ENCODE measurements at places on chromosomes 12 and 14. TPM values are rescaled to one million over a fixed set of nuclear protein-coding genes. Genes with fewer than 3 reads are reported as not detected.
A peak's percentile ranks its signal among the peaks of the same experiment; 100 is the strongest.

PTPRB gene
- total RNA-seq: 1.3 TPM

CDH24 gene
- total RNA-seq: 17.8 TPM

HPD gene
- not detected for total RNA-seq

PTGER2 gene
- 1.3 TPM for total RNA-seq

DLK1 gene
- total RNA-seq: 1.1 TPM

KRT2 gene
- total RNA-seq: not detected

FBLN5 gene
- total RNA-seq: 4.9 TPM

RAD51AP1 gene
- 75.2 TPM for total RNA-seq

- H3K4me1 ChIP-seq: no peaks in the 10 kb centered on the region
- no peak overlapping the region for H3K27ac ChIP-seq
- H3K4me3 ChIP-seq: no peak overlapping the region
- H3K36me3 ChIP-seq: no peaks in the 10 kb centered on the region
- DNase-seq: no peak
- no peaks in the 10 kb centered on the region for H3K27me3 ChIP-seq
These were observed 226.2 kb downstream of the ADAMTS20 start for GRCh38 chr12:43325786-43326185.

DNA sequence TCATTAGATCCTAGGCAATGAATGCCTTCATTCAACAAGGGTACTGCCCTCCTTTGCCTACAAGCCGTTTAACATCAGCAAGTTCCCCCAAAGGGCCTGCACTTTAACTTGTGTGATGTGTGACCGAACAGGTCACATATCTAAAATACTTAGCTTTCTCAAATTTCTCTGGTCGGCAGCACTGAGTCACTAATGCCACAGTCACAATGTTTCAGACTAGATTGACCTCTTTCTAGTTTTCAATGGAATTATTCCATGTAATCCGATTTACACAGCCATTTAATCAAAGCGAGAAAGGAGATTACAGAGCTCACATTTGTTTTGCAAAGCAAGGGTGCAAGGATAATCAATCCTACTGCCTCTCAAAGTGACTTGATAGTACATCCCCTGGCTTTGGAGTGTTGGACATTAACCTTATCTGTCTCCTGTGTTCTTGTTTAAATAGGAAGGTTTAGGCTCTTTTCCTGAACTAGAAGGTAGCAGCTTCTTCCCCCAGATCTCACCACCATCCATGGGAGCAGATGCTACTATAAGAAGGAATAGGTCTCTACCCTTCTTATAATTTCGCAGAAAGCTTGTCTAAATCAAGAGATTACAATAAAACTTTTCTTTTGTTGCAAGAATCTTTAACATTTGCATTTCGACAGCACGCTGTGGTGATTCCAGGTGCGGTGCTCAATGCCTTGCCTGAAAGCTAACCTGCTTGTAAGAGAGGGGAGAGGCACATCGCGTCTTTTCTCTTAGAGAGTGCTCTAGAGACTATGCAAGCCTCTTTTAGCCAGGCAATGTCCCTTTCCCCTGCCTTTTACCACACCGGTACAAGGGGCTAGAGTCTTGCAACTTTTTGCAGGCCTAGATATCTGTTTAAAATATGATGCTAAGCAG is 1.8 kb downstream of the KITLG start:
- no peaks in the 10 kb centered on the region for H3K36me3 ChIP-seq
- peak; percentile 74 for DNase-seq
- H3K4me1 ChIP-seq: peaks cover 52% of the 10 kb centered on the region
- peaks cover 43% of the 10 kb centered on the region for H3K27me3 ChIP-seq
- H3K4me3 ChIP-seq: peak overlapping the region; percentile 83
- peak overlapping the region; percentile 2 for H3K27ac ChIP-seq

DNA sequence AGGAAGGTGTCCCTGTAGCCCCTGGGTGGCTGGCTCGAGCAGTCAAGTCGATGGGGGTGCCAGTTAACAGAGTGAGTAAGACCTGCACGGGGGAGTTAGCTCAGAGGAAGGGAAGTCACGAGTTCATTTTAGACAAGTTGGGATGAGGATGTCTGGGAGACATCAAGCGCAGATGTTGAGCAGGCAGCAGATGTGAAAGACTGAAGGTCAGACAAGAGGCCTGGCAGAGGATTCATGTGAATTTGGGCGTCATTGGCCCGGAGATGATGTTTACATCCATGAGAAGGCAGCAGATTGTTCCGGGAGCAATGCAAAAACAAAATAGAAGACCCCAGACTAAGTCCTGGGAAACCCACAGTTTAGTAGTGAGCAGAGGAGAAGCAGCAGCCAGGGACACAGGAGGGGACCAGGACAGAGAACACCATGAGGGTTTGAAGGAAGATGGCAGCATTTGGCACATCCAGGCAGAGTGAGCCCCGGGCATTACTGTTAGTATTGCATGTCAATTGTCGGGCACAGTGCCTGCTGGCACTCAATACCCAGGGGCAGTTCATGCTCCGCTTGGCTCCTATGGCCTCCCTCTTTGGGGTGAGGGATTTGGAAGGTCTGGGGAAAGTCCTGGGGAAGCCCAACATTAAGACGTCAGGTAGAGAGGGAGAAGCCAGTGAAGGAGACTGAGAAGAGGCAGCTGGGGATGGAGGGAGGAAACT is 15.1 kb downstream of the LTBP2 start:
- H3K27ac ChIP-seq: no peak overlapping the region
- H3K27me3 ChIP-seq: no peaks in the 10 kb centered on the region
- H3K4me3 ChIP-seq: no peak overlapping the region
- DNase-seq: no peak
- H3K4me1 ChIP-seq: no peaks in the 10 kb centered on the region

- H3K36me3 ChIP-seq: no peaks in the 10 kb centered on the region
- DNase-seq: no peak
- no peak overlapping the region for H3K4me3 ChIP-seq
- H3K27me3 ChIP-seq: no peaks in the 10 kb centered on the region
- no peak overlapping the region for H3K27ac ChIP-seq
These were observed 62.8 kb upstream of the NAV3 start for GRCh38 chr12:77767756-77768343.

DNA sequence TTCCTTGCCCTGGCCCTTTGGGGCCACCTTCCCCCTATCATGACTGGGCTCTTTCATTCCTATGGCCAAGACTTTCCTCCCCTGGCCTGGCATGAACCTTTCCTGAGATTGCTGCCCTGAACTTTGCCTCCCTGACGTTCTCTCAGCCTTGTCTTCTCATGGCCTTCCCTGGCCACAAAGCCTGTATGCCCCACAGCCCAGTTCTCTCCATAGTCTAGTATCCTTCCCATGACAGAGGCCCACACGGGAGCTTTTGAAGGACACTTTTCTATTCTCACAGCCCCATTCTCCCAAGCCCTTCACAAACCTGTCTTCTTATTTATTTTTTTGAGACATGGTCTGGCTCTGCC is 4.5 kb upstream of the RNU7-1 start:
- no peak overlapping the region for H3K4me3 ChIP-seq
- peaks cover 10% of the 10 kb centered on the region for H3K36me3 ChIP-seq
- DNase-seq: no peak
- H3K27ac ChIP-seq: 0 out of 2 replicates have a peak overlapping the region, but pooled peaks have one; percentile 97
- peaks cover 13% of the 10 kb centered on the region for H3K4me1 ChIP-seq

- H3K27ac ChIP-seq: no peak overlapping the region
- DNase-seq: peak; percentile 91
- peaks cover 16% of the 10 kb centered on the region for H3K36me3 ChIP-seq
- peaks cover 18% of the 10 kb centered on the region for H3K4me1 ChIP-seq
- no peaks in the 10 kb centered on the region for H3K27me3 ChIP-seq
- no peak overlapping the region for H3K4me3 ChIP-seq
These were observed 33.8 kb downstream of the CREBL2 start for GRCh38 chr12:12645485-12645884.

GRCh38 chr14:35535483-35536112 is 1.6 kb downstream of the INSM2 start:
- DNase-seq: peak; percentile 74
- no peak overlapping the region for H3K27ac ChIP-seq
- peaks cover 75% of the 10 kb centered on the region for H3K27me3 ChIP-seq
- peak overlapping the region; percentile 80 for H3K4me3 ChIP-seq

DNA sequence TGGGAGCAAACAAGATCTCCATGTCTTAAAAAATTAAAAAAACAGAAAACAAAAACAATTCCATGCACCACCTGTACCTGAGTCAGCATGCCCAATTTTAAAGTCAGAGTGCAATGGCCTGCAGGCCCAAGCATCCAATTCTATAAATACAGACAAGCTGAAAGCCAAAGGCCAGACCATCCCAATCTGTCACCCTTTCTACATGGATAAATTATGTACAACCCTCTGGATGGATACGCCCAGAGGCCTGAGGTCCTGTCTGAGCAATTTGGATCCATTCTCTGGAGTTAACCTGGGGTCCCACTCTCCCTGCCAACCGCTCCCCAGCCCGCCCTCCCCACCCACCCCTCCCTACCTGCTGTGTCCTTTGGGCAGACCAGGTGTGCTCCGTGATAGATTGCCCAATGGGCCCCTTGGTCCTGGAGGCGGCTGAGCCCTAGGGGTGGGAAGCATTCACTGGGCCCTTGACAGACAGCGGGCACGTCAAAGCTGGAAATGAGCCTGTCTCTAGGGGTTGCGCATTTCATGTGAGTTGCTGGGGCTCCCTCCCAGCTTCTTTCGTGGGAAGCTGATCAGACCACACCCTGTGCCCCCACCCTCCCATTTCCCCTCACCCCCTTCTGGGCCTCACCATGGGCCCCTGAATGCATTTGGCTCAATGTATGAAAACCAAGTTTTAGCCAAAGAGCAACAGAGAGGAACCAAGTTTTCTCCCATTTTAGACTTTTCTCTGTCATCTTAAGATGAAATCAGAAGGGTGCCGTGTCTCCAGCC is 171.3 kb downstream of the BCL11B start:
- no peaks in the 10 kb centered on the region for H3K27me3 ChIP-seq
- DNase-seq: no peak
- H3K4me1 ChIP-seq: peaks cover 17% of the 10 kb centered on the region
- H3K27ac ChIP-seq: no peak overlapping the region
- no peak overlapping the region for H3K4me3 ChIP-seq

DNA sequence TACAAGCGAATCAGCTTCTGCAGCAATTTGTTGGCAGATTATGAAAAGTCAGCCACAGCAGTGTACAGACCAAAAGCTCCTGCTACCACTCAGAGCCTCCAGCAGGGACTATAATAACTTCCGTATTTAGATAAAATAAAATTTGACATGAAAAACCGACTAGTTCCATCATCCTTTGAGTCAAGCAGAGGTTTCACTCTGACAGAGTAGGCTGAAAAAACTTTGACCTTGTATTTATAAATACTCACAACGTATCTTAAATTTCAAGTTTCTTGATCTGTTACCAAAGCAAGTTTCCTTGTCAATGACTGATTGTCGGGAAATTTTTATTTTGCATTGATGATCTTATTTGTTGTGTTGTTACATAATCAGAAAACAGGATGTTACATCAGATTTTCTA is 283.4 kb downstream of the DAD1 start:
- H3K36me3 ChIP-seq: no peaks in the 10 kb centered on the region
- H3K27me3 ChIP-seq: no peaks in the 10 kb centered on the region
- no peak for DNase-seq
- H3K4me1 ChIP-seq: no peaks in the 10 kb centered on the region
- no peak overlapping the region for H3K27ac ChIP-seq

GRCh38 chr12:26523708-26524150 is 309.3 kb downstream of the ITPR2 start:
- H3K4me1 ChIP-seq: no peaks in the 10 kb centered on the region
- DNase-seq: no peak
- no peaks in the 10 kb centered on the region for H3K36me3 ChIP-seq
- H3K27ac ChIP-seq: no peak overlapping the region
- no peak overlapping the region for H3K4me3 ChIP-seq
- no peaks in the 10 kb centered on the region for H3K27me3 ChIP-seq

DNA sequence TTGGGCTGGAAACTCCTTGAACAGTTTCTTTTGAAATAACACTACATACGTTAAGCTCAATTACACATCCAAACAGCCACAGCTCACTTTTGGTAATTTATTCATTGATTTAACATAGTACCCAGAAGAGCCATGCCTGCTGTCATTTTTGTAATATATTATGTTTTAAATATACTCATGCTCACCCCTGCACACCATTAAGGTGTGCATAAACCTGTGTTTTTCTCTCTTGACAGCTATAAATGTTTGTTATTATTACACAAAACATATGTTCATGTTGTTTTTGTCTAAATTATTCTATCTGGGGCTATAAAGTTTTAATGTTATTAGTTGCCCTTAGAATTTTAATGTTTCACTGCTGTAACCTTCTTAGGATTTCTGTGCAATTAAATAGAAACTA is 296.1 kb downstream of the AKAP6 start:
- H3K4me3 ChIP-seq: no peak overlapping the region
- no peak for DNase-seq
- no peak overlapping the region for H3K27ac ChIP-seq
- no peaks in the 10 kb centered on the region for H3K36me3 ChIP-seq
- H3K27me3 ChIP-seq: no peaks in the 10 kb centered on the region

DNA sequence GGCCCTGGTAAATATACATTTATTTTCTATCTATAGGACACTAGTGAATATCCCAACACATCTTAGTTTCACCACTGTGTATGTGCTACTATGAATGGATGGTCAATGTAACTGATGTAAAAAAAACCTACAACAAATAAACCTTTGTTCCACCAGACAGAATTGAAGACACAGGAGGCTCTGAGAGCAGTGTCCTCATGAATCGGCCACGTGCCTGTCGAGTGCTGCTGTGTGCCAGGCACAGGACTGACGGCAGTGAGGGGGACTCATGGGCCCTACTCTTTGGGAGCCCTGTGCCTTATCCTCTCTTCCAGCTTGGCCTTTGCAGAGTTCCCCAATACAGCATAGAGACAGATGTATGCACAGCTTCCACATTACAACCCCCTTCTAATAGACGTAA is 18.2 kb downstream of the CINP start:
- H3K4me1 ChIP-seq: no peaks in the 10 kb centered on the region
- no peak overlapping the region for H3K27ac ChIP-seq
- no peak for DNase-seq
- H3K4me3 ChIP-seq: no peak overlapping the region

DNA sequence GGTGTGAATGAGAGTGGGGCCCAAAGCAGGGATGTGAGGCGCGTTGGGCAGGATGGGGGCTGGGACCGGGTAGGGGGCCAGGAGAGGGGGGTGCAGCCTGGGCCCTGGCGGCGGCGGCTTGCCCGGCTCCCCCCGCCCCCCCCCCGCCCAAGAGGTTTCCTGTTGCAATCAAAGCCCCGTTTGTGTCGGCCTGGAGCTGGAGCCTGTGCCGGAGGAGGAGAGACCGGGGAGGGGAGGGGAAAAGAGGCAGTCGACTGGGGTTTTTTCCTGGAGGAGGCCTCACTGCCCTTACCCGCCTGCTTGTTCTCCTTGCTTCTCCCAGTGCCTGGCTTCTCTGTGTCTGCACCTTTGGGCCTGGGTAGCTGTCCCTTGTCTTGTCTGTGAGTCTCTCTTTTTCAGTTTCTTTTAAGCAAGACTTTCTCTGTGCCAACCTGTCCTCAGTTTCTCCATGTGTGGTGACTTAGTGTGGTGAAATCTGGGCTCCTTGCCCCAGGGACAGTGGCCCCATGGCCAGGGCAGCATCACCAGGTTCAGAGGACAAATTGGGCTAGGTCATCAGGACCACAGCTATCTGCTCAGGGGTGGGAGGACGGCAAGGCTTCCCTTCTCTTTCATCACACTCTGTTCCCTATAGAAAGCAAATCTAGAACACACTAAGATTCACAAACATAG is 8.5 kb downstream of the RARG start:
- H3K27me3 ChIP-seq: peaks cover 15% of the 10 kb centered on the region
- DNase-seq: peak; percentile 48
- no peaks in the 10 kb centered on the region for H3K36me3 ChIP-seq
- H3K4me3 ChIP-seq: peak overlapping the region; percentile 95
- H3K27ac ChIP-seq: peak overlapping the region; percentile 39

Measured in GM23338 (cell line).